ENCODE measurements at places on chromosomes 6 and 20.
A peak's percentile ranks its signal among the peaks of the same experiment; 100 is the strongest.

DNA sequence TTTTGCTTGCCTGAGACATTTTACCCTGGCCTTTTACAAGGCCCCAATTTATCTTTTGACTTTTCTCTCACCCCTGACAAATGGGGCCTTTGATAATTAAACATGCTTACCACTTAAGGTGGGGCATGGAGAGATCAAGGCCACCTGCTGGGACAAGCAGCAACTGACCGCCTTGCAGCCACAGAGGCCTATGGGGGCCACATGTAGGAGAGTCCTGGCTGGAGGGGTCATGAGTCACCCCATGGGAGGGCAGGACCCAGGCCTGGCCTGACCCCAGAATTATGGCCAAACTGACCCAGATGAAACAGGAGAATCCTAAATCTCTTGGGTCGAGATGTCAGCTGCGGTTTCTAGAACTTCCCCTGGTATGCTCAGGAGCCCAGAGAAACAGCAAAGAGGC lies 8.5 kb upstream of the OCSTAMP start:
- DNase-seq = no peak

- DNase-seq = no peak
These were observed 11.8 kb downstream of the HLA-B start for GRCh38 chr6:31345026-31345730.

GRCh38 chr6:47047479-47048407 lies 5.6 kb upstream of the ADGRF1 start:
- DNase-seq = peak; percentile 2

DNA sequence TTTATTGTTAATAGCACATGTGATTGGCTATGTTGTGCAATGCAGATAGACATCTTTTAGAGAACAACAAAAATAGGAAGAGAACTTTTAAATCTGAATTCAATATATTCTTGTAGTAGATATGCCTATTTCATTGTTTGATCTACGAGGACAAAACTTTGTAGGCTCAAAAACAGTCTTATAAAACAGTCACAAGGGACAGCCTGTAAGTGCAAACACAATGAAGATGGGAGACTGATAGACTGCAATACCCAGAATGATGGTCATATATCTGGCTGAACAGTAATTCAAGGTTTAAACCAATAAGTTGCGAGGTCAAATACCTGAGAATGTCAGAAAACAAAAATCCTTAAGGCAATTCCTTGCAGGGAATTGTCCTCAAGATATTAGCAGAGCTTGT lies 1342.9 kb upstream of the ADGRB3 start:
- DNase-seq = no peak

DNA sequence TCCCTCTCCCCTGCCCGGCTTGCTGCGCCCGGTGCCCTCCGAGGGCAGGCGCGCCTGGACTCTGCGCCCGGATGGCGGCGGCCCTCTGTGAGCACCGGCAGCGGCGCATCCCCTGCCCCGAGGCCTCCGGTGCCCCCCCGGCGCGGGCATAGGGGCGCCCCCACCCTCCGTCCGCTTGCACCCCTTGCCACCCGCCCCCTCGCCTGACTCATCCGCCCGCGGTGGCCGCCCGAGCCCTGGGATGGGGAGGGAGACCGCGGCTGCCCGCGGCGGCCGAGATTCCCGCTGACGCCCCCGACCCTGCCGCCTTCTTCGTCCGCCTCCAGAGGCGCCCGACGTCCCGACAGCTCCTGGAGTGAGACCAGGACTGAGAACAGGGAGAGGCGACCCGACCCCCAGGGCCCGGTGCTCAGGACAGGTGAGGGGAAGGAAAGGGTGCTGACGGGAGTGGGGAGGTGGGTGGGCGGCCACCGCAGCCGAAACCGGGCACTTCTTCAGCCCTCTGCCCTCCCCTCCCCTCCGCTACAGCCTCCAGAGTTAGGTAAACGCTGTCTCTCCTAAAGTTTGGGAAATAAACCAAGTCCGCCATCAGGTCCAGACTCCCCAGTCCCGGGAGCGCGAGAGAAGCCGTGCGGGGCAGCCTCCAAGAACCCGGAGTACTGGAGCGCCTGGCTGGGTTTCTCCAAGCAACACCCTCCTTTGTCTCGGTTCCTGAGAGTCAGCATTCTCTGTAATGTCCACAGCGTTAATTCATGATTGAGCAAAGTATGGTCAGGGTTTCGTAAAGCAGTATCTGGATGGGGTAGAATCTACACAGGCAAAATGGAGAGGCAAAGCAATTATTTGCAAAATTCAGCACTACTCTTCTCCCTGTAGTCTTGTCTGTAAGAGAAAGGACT lies 539 bp downstream of the TMEM200A start:
- DNase-seq = no peak

GRCh38 chr6:144415835-144416237 lies 130.7 kb downstream of the UTRN start:
- no peak for DNase-seq

- DNase-seq = no peak
These were observed 24.4 kb downstream of the GNAS-AS1 start for GRCh38 chr20:58826271-58826670.

DNA sequence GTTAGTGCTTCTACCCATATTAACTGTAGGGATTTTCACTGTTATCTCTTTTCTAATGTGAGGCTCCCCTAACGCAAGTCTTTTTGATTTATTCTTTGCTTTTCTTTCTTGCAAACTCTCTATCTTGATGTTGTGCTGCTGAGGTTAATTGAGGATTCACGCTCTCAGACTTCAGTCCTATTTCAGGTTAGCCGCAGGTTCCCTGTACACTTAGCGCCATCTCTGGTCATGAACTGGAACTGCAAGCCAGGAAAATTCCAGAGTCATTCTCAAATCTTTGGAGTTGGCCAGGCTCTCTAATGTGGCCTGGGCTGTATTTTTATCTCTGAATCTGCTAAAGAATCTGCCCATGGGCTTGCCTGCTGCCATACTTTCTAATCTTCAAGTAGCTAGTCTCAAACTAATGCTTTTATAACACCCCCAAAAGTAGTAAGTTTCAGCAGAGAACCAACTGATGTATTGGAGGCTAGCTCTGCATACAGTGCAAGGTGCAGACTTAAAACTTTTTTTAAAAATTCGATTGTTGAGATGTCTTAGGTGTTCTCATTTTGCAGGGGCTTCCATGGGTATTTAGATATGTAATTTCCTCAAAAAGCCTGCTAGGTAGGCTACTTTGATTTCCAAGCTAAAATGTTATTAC lies 91.1 kb upstream of the OPRM1 start:
- no peak for DNase-seq

DNA sequence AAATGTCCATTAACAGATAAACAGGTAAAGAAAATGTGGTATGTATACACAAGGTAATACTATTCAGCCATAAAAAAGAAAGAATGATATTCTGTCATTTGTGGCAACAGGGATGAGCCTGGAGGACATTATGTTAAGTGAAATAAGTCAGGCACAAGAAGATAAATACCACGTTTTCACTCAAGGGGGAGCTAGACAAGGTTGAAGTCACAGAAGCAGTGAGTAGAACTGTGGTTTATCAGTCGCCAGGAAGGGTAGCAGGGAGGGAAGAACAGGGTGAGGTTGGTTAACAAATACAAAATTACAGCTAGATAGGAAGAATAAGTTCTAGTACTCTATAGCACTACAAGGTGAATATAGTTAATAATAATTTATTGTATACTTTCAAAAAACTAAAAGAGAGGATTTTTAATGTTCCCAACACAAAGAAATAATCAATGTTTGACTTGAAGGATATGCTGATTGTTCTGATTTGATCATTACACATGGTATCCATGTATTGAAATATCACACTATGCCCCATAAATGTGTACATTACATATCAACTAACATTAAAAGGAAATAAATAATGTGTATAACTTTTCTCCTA lies 21.1 kb downstream of the RTN4IP1 start:
- DNase-seq = peak; percentile 35

DNA sequence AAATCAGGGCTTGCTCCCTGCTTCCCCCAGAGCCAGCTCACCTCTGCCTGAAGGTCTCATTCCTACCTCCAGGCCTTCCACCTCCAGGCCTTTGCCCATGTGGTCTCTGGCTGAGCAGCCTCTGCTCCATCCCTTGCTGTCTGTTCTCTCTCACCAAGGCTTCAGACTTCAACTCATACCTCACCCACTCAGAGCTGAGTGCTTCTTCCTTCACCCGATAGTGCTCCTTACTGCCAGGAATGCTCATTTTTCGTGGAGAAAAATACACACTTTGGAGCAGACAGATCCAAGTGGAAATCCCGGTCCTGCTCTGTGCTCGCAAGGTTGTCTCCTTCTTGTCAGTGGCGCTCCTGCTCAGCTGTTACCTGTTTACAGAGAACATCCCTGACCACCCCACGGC lies 7.0 kb upstream of the CDH22 start:
- DNase-seq = no peak

- no peak for DNase-seq
These were observed 168.5 kb upstream of the ID4 start for GRCh38 chr6:19668710-19669109.

DNA sequence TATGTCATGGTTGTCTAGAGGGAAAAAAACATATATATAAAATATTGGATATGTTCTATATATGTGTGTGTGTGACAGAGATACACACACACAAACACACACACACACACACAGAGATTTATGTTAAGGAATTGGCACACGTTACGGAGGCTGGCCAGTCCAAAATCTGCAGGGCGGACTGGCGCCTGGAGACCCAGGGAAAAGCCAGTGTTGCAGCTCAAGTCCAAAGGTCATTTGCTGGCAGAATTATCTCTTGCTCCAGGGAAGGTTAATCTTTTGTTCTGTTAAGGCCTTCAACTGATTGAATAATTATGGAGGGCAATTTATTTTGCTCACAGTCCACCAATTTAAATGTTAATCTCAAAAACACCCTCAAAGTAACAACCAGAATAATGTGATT lies 37.5 kb upstream of the PDE7B start:
- DNase-seq = no peak

DNA sequence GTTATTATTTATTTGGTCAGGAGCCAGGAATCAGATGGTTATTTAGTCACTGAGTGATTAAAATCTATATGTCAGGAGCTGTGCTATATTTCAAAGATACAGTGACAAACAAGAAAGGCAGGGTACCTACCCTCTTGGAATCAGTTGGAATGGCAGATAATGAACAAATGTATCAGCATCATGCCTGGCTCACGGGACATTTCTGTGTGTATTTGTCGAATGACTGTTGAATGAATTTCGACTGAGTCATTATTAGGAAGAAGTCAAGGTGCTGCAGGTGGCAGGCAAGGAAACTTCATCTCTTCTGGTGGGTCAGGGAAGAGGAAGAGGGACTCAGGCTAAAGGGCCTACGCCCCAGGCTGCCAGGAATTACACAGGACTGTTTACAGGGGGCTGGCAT lies 13.6 kb downstream of the PKIG start:
- no peak for DNase-seq

- DNase-seq = no peak
These were observed 215.0 kb upstream of the HSF2 start for GRCh38 chr6:122184401-122184827.

DNA sequence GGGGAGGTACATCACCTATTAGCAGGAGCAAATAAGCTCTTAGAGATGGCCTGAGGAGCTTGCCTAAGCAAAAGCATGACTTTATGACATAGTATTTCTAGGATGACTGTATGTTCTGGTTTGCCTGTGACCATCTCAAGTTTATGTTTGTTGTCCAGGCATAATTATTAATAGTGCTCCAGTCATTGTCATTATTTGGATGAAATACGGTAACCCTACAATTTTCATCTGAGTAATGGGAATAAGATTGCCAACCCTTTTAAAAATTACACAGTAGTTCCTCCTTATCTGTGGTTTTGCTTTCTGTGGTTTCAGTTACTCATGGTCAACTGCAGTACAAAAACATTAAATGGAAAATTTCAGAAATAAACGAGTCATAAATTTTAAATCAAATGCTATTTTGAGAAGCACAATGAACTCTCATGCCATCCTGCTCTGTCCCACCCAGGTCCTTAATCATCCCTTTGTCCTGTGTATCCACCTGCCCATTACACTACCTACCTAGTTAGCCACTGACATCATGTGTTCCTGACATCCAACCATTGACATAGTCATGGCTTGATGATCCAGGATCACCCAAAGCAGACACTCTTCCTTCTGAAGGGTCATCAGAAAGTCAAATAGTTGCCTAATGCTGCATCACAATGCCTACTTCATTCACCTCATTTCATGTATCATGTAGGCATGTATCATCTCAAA lies 27.0 kb upstream of the TFB1M start:
- DNase-seq = no peak

- no peak for DNase-seq
These were observed 4.9 kb downstream of the ARFRP1 start for GRCh38 chr20:63702751-63703470.

GRCh38 chr6:113202852-113203714 lies 654.1 kb upstream of the MARCKS start:
- no peak for DNase-seq

- DNase-seq = no peak
These were observed 101.8 kb downstream of the TRERF1 start for GRCh38 chr6:42349753-42350511.

DNA sequence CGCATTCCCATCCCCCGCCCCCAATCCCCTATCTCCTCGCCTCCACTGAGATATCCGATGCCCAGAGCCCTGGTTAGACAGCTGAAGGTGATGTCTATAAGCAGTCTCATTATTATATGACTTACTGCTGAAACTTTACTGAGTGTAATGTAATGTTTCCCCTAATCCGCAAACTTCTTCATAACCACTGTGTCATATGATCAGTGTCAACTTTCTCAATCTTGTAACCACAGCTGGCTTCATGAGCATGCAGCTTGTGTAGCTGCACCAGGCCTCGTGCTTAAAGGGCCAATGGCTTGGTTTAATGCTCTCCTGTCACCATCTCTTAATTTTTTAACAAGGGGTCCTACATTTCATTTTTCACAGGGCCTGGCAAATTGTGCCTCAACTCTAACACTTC lies 8.1 kb downstream of the ASIP start:
- no peak for DNase-seq

- DNase-seq = no peak
These were observed at the start of gene PI3 for GRCh38 chr20:45174434-45175364. Gene PI3 (plus strand): TSS chr20:45174902. CDS start chr20:45174923, 21 bp downstream.

- DNase-seq = no peak
These were observed 22.5 kb downstream of the SOX4 start for GRCh38 chr6:21616005-21616404.

DNA sequence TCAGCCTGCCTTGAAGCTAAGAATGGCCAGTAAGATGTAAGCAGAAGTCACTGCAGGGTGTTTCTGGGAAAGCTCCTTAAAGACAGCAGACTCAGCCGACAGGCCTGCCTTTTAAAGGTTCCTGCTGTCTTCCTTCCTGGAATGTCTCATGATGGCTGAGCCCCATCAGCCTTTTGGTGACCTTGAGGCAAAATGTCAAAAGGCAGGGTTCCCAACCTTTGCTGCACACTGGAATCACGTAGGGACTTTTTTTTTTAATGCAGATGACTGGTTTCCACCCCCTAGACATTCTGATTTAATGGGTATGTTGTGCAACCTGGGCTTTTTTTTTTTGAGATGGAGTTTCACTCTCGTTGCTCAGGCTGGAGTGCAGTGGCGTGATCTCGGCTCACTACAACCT lies 11.6 kb downstream of the MDGA1 start:
- no peak for DNase-seq

GRCh38 chr6:123551939-123552707 lies 84.6 kb downstream of the TRDN start:
- no peak for DNase-seq

All from NCI-H1092 (cell line).